ENCODE measurements at places on chromosomes 2 and 18.

GRCh38 chr2:54557601-54558187, 101.6 kb downstream of the SPTBN1 start:
- DNase-seq: no peak

- DNase-seq: no peak
Measured at GRCh38 chr18:21686282-21687105, 18.1 kb downstream of the ABHD3 start.

DNA sequence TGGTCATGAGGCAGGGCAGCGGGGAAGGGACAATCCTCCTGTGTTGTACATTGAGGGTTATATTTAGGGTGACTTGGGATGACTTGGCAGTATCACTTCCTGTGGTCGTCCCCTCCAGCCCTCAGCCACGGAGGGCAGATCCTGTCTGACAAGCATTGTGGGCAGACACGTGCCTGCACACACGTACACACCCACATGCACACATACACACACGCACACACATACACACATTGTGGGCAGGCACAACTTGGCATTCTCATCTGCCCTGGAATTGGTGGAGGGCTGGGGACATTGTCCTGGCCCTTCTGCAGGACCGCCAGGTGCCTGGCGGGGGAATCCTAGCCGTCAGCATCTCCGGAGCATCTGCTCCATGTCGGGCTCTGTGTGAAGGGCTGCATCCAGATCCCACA, 47.6 kb downstream of the ODC1 start:
- no peak for DNase-seq

GRCh38 chr2:227566012-227566411, 32.7 kb upstream of the SCYGR2 start:
- DNase-seq: no peak

DNA sequence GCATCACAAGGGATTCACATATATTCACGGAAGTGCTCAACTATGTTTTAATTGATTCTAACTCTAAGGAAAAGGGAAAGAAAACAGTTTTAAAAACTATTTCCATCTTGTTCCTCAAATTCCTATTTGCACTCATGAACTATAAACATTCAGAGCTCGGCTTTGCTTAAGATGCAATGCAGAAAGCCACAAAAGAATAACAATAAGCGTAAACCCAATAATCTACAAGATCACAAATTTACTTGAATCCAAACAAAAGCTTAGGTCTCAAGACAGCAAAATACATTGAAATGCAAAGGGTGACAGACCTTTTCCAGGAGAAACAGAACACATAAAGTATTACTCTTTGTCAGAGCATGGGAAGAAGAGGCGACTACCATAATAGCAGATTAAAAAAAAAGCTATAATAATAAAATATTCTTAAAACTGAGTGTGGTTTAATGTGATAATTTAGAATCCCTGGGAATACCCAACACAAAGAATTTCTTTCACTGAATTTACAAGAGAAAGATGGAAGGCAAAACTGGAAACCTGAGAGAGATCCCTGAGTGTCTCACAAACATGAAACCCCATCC, 1094.9 kb downstream of the LRP1B start:
- DNase-seq: no peak

DNA sequence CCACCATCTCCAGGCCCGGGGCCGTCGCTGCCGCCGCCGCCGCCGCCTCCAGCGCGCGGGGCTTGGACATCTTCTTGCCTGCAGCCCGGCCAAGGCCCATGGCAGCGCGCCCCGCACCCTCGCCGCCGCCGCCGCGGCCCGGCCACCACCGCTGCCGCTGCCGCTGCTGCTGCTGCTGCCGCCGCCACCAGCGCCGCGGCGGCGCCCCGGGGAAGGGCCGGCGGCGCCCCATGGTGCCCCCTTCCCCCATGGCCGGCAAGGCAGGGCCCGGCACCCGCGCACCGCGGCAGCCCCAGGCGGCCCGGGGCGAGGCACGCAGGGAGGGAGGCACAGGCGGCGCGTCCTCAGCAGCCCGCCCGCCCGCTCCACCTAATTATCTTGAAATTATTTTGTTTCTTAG, 3057.4 kb downstream of the RPIA start:
- DNase-seq: no peak

DNA sequence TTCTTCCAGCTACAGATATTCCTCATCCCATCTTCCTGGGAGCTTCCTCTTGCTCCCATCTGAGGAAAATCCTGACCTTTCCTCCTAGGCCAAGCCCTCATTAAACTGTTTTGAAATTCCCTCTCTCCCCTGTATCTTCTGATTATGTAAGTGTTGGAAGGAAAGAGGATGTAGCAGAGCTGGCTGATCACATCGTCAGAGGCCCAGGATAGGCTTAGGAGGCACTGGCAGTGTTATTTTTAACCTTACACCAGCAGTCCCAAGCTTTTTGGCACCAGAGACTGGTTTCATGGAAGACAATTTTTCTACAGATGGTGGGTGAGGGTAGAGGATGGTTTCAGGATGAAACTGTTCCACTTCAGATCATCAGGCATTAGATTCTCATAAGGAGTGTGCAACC, 630.4 kb downstream of the EPHA4 start:
- DNase-seq: no peak

DNA sequence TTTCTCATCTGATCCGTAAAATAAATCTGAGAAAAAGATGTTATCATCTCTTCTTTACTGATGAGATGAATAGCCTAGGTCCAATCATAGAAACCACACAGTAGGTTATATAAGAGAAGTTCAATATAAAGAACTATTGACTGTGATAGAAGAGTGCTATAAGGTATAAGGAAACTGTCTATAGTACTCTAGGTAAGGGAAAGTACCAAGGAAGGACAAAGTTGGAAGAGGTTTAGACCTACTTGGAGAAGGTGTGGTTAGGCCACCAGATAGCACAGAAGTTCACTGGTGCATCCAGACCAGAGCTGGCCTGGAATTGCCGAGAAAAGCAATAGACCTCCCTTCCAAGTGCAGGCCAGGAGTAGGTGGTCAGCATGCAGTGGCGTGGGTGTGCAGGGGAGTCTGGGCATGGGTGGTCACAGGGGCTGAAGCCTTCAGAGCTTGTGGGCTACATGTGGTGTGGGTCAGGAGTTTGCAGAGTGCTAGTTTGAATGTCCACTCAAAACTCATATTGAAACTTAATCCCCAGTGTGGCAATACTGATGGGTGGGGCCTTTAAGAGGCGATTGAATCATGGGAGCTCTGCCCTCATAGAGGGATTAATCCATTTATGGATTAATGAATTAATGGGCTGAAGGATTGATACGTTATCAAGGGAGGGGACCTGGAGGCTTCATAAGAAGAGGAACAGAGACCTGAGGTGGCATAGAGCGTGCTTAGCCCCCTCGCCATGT, 86.3 kb downstream of the ALPK2 start:
- no peak for DNase-seq

GRCh38 chr2:32061430-32061829, 1.9 kb upstream of the SPAST start:
- DNase-seq: no peak

- DNase-seq: no peak
Measured at GRCh38 chr2:235603659-235604058, 109.8 kb downstream of the AGAP1 start.

DNA sequence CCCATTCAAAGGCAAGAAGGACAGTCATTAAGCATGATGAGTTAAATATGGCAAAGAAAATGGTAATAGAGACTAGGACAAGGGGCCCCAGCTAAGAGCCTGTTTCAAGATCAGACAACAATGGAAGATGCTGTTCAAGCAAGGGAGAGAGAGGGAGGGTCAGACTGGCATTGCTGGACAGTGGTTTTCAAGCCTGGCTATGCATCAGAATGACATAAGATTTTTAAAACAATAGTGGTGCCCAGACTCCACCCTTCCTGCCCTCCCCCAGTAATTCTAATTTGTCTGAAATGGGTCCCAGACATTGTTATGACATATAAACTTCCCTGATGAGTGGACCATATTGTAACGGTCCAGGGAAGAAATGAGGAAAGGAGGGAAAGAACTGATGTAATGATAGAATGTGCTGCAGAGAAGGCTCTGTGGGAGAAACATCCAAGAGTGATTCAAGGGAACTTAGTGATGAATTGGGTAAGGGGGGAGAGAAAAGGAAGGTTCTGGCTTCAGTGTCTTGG, 112.9 kb upstream of the TRIB2 start:
- DNase-seq: no peak

DNA sequence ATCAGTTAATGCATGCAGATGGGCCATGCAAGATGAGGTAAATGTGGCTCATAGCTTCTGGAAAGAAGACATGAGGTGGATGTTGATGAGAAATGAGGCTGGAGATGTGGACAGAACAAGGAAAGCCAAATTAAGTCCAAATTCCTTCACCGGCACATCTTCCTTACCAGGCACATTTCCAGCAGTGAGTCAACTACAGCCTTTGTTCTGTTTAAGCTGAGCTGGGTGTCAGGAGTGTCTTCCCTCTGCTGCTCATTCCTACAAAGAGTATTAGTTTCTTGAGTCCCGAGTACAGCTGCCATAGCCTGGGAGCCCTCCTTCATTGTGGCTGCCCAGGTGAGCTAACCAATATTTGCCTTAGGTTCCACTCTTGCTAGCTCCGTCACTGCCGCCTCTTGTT, 945.0 kb downstream of the SLC4A3 start:
- no peak for DNase-seq

DNA sequence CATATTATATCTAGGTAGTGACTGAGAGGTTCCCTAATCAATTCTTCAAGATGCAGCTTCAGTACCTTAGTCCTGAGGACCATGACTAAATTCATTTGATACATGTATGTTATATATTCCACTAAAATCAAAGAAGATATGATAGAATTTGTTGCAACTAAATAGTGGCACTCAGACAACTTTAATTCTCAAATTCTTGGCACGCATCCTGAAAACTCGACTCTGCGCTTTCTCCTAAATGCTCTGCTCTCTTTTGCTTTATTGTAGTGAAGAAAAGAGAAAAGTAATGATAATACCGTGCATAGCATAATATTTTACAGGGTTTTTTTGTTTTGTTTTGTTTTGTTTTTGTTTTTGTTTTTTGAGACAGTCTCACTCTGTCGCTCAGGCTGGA, 475.3 kb downstream of the ARHGAP15 start:
- no peak for DNase-seq

DNA sequence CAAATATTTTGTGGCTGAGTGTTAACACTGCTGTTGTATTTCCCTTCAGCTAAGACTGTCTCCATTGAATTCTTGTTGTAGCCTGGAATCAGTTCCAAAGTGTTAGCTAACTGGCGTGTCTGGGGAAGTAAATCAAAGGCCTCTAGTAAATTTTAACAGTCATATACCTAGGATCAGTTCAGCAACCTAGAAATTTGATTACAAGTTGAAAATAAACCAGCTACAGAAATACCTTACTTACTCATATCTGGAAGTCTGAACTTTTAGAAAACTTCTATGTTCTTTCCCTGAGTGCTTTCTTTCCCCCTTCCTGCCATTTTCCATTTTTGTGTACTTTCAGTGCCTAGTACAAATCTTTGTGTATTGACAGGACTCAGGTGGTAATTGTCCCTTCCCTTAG, 396.7 kb upstream of the DCC start:
- DNase-seq: no peak

- no peak for DNase-seq
Measured at GRCh38 chr2:12661489-12661888, 55.2 kb upstream of the TRIB2 start.

DNA sequence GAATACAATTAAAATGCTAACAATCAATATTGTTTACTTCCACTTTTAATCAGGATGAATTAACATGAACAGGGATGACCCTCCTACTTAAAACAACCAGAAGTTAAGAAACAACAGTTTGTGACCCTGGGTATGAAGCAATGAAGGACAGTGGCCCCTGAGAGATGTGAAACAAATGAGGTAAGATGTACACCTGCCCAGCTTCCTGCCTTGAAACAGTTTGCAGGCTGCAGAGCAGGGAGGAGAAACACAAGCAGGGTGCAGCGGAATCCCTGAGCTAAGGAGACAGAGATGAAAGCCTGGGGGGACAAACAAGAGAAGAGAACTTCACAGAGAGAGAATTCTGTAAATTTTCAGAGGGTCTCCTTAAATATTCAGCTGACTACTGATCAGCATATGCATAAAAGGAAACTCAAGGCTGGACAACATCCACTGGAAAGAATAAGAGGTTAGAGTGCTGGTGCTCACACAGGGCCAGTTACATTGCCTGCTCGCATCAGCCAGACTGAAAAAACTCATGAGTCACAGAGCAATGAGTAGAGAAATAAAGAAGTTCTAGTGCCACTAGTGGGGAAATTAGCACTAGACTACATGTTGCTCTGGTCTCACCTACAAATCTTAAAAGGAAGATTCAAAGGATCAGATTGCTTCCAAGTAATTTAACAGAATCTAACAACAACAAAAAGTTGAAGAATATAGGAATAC, 106.4 kb downstream of the PID1 start:
- no peak for DNase-seq

GRCh38 chr18:12038082-12038638, 55.5 kb upstream of the ANKRD62 start:
- peak; percentile 43 for DNase-seq

DNA sequence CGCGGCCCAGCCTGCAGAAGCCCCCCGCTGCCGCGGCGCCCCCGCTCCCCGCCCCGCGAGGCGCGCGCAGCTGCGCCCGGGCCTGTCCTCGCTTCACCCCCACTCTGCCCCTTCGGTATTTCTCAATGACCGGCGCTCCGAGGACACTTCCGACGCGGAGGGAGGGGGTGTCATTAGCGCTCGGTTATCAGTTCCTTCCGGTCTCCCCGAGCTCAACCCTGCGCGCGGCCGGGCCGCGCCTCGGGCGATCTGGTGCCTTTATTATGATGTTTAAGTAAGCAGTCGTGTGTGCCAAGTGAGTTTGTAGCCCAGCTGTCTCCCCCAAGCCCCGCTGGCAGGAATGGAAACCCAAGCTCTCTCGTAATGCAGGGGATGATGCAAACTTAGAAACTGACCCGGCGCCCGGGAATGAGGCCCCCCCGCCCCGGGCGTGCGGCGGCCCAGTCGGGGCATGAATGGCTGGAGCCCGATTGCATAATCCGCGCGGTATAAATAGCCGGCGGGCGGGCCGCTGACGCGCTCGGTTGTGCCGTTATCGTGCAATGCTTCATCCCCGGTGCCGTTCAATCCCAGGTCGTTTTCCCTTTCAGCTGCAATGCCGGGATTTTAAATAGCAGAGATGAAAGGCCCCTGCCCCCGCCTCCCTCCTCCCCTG, 3.9 kb upstream of the SPRED2 start:
- peak; percentile 83 for DNase-seq

DNA sequence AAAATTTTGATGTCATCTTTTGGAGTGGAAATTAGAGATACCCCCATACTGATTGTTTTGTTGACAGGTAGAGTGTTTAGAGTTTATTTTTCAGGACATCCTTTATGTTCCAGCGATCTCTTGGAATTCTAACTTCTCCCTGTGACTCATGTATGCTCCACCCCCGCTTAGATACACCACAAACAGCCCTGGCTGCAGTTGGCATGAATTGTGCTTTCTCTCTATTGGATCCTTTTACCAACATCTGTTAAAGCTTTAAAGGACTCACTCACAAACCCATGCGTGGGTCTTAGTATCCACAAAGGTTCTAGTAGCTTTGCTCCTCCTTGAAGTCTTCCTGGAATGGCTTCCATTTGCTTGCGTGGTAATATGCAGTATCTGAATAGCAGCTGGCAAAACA, 409.5 kb upstream of the POU3F3 start:
- no peak for DNase-seq

All from HuH-7.5 (cell line).